Left ventricle myocardium inferior (tissue), 1 donor: ENCODE measurements at places on chromosomes 1 and 21. TPM values are rescaled to one million over a fixed set of nuclear protein-coding genes. Genes with fewer than 3 reads are reported as not detected.
A peak's percentile ranks its signal among the peaks of the same experiment; 100 is the strongest.

ADAMTS5 gene
- total RNA-seq = 3.0 TPM

RHBDL2 gene
- total RNA-seq = not detected

FAM177B gene
- not detected for total RNA-seq

LTN1 gene
- total RNA-seq = 16.6 TPM

GPBP1L1 gene
- total RNA-seq = 80.7 TPM

PDZK1 gene
- total RNA-seq = 0.16 TPM

DNA sequence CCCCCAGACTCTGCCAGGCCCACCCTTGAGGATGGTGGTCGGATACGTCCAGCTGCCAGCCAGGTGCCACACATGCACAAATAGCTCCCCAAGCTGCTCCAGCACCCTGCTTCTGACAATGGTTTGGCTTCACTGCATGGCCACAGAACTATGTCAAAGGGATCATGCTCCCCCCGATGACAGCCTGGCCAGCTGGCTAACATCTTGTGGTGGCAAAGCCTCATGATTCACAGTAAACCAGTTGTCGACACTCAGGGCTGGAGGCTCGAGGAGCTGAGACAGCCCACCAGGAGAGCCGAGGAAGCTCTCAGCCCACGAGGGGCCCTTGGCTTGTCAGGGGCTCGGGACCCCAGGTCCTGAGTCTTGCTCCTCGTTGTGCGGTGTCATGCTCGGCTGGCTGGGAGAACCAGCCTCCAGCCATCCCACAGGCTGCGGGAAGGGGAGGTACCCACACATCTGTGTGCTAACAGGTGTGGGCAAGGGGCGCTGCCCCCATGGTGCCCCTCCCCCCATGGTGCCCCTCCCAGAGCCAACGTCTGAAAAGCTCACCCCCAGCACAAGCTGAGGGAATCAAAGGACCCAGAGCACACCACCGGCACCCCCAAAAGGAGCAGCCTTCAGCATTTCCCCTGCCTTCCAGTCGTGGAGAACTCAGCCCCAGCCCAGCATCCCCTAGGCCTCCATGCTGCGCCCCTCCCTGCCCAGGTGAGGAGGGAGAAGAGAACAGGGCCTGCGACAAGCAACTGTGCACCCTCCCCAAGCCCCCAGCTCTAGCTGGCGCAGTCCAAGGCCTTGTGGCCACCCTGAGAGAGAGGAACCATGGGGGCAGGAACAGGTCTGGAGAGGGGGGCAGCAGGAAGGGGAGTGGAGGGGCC lies 41.2 kb downstream of the KIF21B start:
- no peaks in the 10 kb centered on the region for H3K36me3 ChIP-seq
- peaks cover 5% of the 10 kb centered on the region for H3K27me3 ChIP-seq
- no peaks in the 10 kb centered on the region for H3K4me1 ChIP-seq
- H3K4me3 ChIP-seq = no peak overlapping the region
- no peak for DNase-seq
- no peak overlapping the region for H3K27ac ChIP-seq

DNA sequence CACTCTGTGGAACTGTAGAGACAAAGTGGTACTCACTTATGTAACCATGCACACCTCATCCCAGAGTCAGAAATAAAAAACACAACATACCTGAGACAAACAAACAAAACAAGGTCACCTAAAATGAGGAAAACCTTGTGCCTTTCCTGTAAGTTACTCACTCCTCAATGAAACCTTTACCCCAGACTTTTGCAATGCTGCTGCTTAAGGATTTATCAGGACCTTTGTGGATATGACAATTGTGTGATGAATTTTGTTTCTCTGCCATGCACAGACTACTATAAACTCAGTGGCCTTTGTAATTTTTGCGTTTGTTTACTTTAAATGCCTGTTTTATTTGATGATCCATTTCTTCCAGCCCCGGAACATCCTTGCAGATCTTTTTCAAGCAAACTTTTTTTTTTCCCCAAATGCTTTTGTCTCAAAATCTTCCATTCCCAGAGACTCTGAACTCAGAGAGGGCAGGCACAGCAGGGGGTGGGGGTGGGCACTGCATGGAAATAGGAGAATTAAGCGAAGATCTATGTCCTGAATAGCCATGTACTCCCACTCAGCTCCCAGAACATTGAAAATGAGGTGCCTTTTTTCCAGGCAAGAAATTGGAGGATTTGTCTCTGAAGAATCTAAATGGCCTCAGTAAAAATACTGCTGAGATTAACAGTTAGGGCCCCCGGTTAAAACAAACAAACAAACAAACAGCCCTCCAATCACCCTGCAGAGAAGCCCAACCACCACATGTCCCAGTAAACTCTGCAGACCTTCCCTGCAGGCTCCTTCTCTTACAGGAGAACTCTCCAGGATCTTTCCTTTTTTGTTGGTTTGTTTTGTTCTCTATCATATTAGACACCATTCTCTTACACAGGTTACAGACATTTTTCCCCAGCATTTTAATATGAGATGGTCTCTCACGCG lies 22.6 kb upstream of the SIM2 start:
- no peaks in the 10 kb centered on the region for H3K4me1 ChIP-seq
- no peak overlapping the region for H3K4me3 ChIP-seq
- peaks cover 46% of the 10 kb centered on the region for H3K27me3 ChIP-seq
- H3K36me3 ChIP-seq = peaks cover 5% of the 10 kb centered on the region
- H3K27ac ChIP-seq = no peak overlapping the region

GRCh38 chr1:207863893-207864535 lies 46.9 kb downstream of the CD34 start:
- peaks cover 92% of the 10 kb centered on the region for H3K4me1 ChIP-seq
- H3K36me3 ChIP-seq = peaks cover 23% of the 10 kb centered on the region
- H3K27ac ChIP-seq = peak overlapping the region; percentile 99
- H3K4me3 ChIP-seq = peak overlapping the region; percentile 16

GRCh38 chr1:159999204-159999603 lies 32.6 kb downstream of the PIGM start:
- H3K27ac ChIP-seq = no peak overlapping the region
- H3K4me3 ChIP-seq = no peak overlapping the region
- peaks cover 9% of the 10 kb centered on the region for H3K4me1 ChIP-seq
- no peak for DNase-seq

DNA sequence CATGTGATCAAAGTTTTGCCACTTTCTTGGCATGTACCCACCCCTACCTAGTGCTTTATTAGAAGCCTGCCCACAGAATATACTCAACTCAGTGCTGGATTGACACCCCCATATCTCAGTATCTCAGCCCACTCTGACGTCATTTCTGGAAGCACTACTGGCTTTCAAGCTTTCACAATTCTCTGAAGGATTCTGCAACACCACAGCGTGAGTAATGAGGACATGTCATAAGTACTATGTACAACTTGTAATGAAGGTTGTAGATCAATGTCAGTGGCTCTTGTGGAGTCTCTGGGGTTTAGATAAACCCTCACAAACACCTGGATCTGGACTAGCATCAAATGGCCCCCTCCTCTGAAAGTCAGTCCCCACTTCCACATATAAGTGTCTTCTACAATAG lies 57.2 kb downstream of the TNFSF4 start:
- peaks cover 8% of the 10 kb centered on the region for H3K36me3 ChIP-seq
- no peaks in the 10 kb centered on the region for H3K4me1 ChIP-seq
- H3K27ac ChIP-seq = no peak overlapping the region
- H3K27me3 ChIP-seq = no peaks in the 10 kb centered on the region
- H3K4me3 ChIP-seq = no peak overlapping the region
- no peak for DNase-seq

DNA sequence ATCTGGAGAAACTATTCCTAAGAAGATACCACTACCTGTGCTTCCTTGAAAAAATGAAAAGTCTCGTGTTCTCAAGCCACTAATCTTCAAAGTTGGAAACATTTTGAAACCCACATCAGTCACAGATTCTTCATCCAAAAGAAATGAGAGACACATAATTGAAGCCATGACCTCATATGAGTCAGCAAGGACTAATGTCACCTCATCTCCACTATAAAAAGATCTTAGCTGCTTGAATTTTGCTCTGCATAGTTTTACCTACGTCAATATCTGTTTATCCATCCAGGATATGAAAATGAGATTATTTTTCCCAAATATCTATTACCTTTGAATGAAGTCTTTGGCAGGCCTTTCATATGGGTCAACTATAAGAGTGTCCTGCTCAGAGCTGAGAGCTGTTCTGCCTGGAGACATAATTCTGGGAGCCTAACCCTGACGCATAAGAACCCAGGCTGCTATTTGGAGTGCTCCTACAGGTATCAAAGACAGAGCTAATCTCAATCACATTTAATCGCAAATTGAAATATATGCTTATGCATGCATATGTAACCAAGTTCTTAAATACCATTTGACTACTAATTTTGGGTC lies 312.5 kb upstream of the PKN2 start:
- no peak for DNase-seq
- H3K27ac ChIP-seq = no peak overlapping the region
- H3K4me3 ChIP-seq = no peak overlapping the region
- H3K36me3 ChIP-seq = no peaks in the 10 kb centered on the region

DNA sequence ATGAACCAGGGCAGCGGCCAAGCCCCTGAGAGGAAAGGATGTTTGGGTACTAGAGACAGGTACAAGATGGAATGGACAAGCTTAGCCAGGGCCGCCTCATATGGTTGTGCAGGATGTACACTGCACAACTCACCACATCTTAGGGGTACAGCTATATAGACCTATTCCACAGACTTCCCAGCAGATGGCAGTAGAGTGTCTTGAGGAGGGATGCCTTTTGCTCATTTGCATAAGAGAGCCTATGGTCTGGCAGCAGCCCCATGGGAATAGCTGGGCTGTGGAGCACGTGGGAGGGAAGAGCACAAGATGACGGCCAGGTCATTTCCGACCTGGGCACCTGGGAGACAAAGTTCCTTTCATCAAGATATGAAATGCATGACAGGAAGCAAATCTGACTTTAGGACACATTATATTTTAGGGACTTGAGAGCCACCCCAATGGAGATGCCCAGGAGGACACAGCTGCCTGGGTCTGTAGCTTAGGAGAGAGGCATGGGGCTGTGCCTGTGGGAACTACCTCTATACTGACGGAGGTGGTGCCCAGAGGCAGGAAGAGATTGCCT lies 215.5 kb downstream of the KCNJ6 start:
- no peak overlapping the region for H3K4me3 ChIP-seq
- H3K27ac ChIP-seq = no peak overlapping the region
- H3K4me1 ChIP-seq = no peaks in the 10 kb centered on the region
- no peaks in the 10 kb centered on the region for H3K36me3 ChIP-seq
- H3K27me3 ChIP-seq = peaks cover 19% of the 10 kb centered on the region

DNA sequence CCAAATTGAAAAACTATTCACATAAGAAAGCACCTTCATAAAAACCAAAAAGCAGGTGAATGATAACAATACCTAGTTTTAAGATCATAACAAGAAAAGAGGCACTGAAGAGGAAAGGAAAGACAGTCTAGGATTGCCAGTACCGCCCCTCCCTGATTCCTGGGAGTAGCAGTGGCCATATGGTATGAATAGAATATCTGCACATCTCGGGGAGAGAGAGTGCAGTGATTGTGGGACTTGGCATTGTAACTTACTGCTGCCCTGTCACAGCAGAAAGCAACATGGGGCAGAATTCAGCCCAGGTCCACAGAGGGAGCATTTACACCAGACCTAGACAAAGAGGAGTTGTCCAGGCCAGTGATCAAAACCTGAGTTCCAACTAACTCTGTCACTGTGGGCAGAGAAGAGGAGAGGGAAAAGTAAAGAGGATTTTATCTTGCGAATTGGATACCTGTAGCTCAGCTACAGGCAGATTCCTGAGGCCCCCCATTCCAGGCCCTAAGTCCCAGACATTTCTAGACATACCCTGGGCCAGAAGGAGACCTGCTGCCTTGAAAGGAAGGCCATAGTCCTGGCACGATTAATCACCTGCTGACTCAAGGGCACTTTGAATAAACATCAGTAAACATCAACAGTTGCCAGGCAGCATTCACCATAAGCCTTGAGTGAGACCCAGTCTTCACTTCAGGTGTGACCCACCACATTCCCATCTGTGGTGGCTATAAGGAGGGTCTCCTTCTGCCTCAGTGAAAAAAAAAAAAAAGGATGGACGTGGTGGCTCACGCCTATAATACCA lies 397.5 kb downstream of the TGFB2 start:
- H3K36me3 ChIP-seq = no peaks in the 10 kb centered on the region
- H3K4me1 ChIP-seq = peaks cover 4% of the 10 kb centered on the region
- H3K27ac ChIP-seq = no peak overlapping the region
- DNase-seq = no peak
- H3K27me3 ChIP-seq = no peaks in the 10 kb centered on the region

DNA sequence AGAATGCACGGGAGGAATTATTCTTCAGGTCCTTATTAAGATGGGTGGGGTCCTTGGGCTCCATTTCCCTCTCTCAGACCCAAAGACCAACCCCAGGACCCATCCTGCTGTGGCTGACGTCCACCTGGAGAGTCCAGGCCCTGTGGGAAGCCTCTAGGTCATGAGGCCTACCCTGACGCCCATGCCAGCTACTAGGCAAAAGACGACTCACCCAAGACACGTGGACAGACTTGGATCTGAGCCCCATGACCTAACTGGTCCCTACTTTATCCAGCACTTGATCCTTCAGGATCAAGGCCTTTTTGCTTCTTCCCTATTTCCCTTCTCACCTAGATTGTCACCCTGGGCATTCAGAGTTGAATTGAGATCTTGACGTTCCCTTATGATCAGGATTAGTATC lies 56.0 kb upstream of the CASZ1 start:
- peaks cover 17% of the 10 kb centered on the region for H3K4me1 ChIP-seq
- H3K36me3 ChIP-seq = no peaks in the 10 kb centered on the region
- H3K27me3 ChIP-seq = peaks cover 4% of the 10 kb centered on the region

DNA sequence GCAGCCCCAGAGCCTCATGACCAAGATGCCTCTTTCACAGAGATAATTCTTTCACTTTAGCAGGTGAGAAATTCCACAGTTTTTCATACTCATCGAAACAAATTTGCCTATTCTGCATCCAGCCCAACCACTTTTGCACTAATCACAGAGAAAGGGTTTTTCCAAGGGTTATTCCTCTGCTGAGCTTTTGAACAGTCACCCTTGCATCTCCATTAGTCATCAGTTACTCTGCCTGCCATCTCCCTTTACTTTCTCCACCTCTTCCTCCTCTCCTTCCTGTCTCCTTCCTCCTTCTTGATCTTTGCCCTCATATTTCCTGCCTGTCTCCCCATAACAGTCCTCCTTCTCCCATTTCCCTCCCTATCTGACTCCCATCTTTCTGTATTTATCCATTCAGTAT lies 43.9 kb downstream of the FH start:
- H3K4me1 ChIP-seq = no peaks in the 10 kb centered on the region
- DNase-seq = no peak
- H3K27ac ChIP-seq = no peak overlapping the region
- no peak overlapping the region for H3K4me3 ChIP-seq
- H3K36me3 ChIP-seq = no peaks in the 10 kb centered on the region
- no peaks in the 10 kb centered on the region for H3K27me3 ChIP-seq

GRCh38 chr1:226407199-226407496 lies 745 bp downstream of the PARP1 start:
- DNase-seq = no peak
- H3K4me1 ChIP-seq = peaks cover 57% of the 10 kb centered on the region
- H3K27me3 ChIP-seq = no peaks in the 10 kb centered on the region
- peaks cover 1% of the 10 kb centered on the region for H3K36me3 ChIP-seq
- H3K4me3 ChIP-seq = peak overlapping the region; percentile 94
